ENCODE measurements at places on chromosomes 7 and 10.

DNA sequence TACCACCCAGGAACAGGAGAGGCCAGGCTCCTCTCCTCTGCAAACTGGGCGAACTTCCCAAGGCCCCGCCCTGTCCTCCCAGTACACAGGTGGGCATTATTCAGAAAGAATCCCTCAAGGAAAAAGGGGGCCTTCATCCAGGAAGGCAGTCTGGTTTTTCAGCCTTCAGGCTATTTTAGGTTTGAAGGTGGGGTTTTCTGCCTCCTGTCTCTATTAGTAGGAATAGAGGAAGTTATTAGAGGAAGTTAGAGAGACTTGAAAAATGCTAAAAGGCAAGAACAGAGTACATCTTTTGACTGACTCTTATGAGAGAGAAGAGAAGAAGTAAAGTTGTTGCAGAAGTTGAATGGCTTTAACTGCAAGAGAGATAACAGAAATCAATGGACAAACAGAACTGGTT, 250.9 kb upstream of the SORCS1 start:
- no peak for DNase-seq

GRCh38 chr7:47940088-47941013, 7.9 kb downstream of the PKD1L1 start:
- DNase-seq: no peak

GRCh38 chr10:112122827-112123226, 60.7 kb downstream of the GPAM start:
- no peak for DNase-seq

DNA sequence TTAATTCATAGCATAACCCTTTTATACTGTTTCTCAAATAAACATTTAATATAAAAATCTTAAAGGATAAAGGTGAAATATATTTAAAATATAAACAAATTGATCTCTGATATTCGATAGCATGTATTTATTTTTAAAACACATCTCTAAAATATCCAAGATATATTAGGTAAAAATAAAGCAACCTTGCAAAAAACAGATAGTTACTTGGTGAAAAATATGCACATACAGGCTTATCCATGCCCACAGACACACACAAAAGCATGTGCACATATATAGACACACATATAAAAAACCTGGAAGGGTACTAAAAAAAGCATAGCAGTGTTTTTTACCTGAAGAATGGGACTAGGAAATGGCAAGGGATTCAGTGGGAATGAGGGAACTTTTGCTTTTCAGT, 19.8 kb downstream of the POT1 start:
- no peak for DNase-seq

DNA sequence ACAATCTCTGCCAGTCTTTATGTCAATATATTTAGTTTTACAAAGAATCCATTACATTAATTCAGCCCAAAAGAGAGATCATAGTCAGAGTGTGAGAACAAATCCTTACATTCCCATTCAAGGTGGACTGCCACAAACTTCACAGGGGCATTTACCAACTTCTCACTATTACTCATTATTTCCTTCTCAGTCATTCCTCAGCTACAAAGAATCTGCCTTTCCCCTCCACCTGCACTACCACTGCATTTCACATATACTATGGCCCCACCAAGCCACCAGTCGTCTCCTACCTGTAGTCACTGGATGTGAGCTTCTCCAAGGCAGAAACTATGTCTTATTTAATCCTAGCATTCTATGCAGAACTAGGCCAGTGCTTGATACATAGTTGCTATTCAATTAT, 94.3 kb downstream of the USP6NL start:
- DNase-seq: no peak

DNA sequence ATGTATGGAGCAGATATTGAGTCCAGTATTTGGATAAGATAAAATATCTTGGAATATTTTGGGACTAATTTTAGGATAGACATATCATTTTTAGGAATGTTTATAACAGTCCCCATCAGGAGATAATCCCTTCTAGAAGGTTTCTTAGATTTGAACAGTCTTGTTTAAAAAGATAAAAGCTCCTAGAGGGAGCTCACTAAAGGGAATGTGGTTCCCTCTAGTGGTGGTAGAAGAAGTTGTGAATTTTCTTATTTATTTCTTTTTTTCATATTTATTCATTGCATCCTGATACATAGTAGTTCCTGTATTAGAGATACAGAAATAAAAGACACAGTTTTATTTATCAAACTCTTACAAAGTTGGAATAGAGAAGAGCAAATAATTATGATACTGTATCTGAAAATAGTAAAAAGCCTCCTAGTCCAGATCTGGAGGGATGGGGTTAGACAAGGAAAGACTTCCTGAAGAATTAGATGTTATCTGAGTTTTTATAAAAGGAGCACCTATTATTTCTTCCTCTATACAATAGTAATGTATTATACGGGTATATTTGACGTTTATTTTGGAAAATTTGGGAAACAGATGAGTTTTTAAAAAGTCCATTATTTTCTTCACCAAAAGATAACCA, 24.5 kb upstream of the KLF14 start:
- no peak for DNase-seq

DNA sequence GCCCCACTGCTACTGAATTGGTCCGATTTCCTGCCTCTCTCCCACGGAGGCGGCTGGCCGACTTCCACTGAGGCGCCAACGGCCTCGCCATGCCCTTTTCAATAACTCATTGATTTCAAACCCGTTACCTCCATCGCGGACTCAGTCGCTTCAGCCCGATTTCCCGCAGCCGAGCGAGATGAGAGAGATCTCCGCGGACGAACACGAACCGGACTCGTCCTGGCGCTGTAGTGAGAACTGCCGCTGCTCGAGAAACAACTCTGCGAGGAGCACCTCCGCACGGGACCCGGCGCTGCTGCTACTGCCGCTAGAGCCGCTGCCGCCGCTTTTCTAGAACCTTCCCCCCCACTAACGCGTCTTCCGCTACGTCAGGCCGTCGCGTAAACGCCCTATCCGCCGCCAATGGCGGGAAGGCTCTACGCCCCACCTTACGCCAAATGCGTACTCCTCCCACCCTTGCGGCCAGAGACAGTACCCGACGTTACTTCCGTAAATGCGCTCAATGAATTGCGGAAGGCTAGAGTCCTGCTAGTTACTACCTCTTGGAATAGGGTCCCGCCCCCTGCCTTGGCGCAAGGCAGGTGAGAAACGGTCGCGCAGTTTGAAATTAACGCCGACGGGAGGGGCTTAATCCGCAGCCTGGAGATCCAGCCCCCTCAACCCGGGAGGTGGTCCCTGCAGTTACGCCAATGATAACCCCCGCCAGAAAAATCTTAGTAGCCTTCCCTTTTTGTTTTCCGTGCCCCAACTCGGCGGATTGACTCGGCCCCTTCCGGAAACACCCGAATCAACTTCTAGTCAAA, at the start of gene HNRNPA2B1:
Gene HNRNPA2B1, minus strand, starts transcription at position 303 of the 803 bp plus-strand sequence. Its CDS starts 169 bp downstream, at position 134.
- peak; percentile 100 for DNase-seq

GRCh38 chr10:9254353-9254752, 1199.9 kb downstream of the GATA3 start:
- DNase-seq: no peak

DNA sequence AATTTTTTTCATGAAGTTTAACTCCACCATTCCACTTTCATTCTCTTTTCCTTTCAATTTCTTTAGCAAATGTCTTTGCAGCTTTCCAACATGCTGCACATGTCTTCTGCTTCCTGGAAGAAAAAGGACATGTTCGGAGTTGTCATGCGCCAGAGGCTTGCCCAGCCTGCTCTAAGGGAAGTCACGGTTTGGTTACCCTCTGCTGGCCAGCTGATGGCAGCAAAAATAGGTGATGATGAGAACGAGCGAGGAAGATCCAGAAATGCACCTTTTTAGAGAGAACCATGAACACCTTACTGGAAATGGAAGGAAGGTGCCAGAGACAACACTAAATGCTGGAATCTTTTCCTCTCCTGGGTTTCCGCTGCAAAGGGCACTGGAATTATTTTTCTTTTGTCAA, 4.9 kb upstream of the ZSCAN21 start:
- no peak for DNase-seq

- DNase-seq: no peak
Observed at GRCh38 chr7:102810916-102811315, 62.1 kb downstream of the FAM185A start.

DNA sequence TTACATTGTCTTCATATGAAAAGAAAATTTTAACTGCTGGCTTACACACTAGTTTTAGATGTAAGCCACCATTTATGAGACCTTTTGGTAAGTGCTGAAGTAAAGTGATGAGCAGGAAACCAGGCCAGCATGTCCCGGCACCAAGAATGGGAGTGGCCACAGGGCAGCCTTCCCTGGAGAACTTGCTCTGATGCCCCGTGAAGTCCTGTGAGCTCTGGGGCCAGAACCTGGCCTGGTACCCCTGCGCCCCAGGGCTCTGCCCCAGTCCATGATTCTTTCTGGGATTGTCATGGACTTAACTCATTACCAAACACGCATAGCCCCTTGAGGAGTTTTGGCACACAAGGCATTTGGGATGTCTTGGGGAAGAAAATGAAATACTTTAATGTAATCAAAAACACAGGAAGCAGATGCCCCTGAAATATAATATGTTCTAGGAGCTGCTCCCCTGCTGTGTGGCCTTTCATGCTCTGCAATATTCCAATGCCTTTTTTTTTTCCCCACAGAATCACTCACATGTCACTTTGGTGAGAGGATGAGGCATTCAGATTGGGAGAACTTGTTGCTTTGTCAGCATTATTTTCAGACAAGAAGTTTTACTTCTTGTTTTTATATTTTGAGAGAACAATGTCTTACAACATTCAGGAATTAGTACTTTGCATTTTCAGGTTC, 53.1 kb upstream of the CXCL12 start:
- DNase-seq: no peak

DNA sequence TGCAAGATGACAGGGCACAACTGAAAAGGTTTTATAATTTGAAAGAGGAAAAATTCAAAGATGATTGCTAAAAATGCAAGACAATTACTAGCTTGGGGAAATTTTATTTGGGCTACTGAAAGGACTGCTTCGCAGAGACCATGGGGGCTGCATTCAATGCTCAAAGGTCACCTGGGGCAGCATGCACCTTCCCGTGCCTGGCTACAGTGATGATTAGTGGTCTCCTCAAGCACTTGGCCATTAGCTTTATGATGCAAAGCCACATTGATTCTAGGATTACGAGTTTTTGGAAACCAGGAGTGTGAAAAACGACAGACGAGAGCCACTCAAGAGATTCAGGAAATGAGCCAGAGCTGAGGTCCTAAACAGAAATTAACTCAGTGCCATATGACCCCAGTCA, 764.6 kb downstream of the PHTF2 start:
- DNase-seq: no peak

DNA sequence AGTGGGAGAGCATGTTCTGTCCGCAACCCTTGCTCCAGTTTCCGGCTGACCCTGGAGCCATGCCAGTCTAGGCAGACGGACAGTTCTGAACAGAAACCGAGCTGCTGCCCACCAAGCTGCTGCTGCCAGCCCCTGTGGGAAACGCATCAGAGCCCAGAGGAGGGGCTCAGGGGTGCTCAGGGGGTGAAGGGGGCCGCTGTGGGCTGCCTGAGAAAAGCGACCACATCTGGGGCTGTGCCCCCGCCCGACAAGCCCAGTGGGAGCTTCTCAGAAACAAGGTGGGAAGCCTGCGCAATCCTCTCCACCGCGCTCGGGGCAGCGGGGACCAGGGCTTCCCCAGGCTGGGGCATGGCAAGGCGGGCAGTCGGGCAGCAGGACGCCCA, 38.8 kb upstream of the CFAP46 start:
- no peak for DNase-seq

- DNase-seq: no peak
Observed at GRCh38 chr7:111475959-111476358, 86.3 kb downstream of the IMMP2L start.

GRCh38 chr10:72107325-72108003, 19.1 kb upstream of the SPOCK2 start:
- no peak for DNase-seq

- DNase-seq: no peak
Observed at GRCh38 chr10:33734393-33735155, 400.1 kb upstream of the NRP1 start.

- no peak for DNase-seq
Observed at GRCh38 chr7:99786726-99787335, 2.8 kb upstream of the CYP3A4 start.

GRCh38 chr7:6026011-6026819, 5.0 kb upstream of the ANKRD61 start:
- peak; percentile 39 for DNase-seq

DNA sequence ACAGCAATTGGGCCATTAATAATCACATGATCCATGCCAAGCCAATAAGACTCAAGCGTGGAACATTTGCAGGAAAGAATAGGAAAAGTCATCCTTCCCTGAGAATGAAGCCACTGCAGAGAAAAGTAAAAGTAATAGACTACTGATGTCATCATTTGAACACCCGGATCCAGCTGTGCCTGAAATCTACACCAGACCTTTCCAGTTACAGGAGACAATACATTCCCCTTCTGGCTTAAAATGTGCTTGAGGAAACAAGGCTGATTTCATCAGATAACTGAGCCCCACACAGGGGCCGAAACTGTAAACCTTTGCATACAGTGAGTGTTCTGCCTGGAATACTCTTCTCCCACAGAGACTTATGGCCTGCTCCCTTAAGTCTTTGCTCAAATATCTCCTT, 232.8 kb downstream of the KCNMA1 start:
- DNase-seq: no peak

GRCh38 chr7:114865564-114865963, 56.3 kb upstream of the MDFIC start:
- DNase-seq: peak; percentile 63

GRCh38 chr10:61752111-61753011, 89.6 kb downstream of the CABCOCO1 start:
- DNase-seq: no peak

DNA sequence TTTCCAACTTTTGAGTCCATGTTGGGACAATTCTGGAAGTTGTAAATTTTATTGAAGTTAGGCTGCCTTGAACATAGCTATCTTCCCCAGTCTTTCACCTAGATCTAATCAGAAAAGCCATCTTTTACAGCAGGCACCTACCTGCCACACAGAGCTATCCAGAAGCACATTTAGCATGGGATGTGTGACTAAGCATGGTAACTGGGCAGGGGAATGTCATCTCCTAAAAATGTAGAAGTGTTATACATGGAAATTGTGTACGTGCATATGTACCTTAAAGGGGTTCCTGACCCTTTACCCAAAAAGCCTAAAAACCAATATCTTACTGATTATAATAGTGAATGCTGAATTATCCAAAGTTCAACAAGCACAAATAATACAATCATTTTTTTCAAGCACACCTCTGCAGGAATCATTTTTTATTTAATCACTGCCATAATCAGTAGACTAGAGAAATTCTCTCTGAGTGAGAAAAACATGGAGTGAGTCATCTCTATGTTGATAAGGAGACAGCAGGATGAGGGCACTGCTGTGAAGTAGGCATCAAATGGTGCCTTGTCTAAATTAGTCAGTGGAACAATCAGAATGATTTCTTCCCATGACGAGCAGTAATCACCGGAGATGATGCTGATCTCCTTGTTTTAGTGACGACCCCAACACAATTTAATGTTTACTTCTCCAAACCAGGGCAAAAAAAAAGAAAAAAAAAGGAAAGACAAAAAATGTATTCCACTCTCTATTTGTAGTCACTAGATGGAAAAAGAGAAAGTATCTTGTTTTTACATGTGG, 75.9 kb downstream of the SORBS1 start:
- no peak for DNase-seq

- no peak for DNase-seq
Observed at GRCh38 chr7:11006291-11006690, 32.6 kb downstream of the PHF14 start.

GRCh38 chr10:131145756-131146155, 165.8 kb downstream of the TCERG1L start:
- no peak for DNase-seq

GRCh38 chr10:30412901-30413300, 21.1 kb upstream of the MAP3K8 start:
- DNase-seq: no peak

- no peak for DNase-seq
Observed at GRCh38 chr10:70341016-70341415, 41.4 kb downstream of the LRRC20 start.

GRCh38 chr7:65953890-65954450, 28.0 kb downstream of the GUSB start:
- DNase-seq: no peak

Data from activated CD4-positive, alpha-beta T cell treated with anti-CD3 and anti-CD28 coated beads, Interleukin-2, amount 50 U/mL, for 24 hours (primary cell).